ENCODE measurements at places on chromosomes 6 and 20. TPM values are rescaled to one million over a fixed set of nuclear protein-coding genes. Genes with fewer than 3 reads are reported as not detected.

DNA sequence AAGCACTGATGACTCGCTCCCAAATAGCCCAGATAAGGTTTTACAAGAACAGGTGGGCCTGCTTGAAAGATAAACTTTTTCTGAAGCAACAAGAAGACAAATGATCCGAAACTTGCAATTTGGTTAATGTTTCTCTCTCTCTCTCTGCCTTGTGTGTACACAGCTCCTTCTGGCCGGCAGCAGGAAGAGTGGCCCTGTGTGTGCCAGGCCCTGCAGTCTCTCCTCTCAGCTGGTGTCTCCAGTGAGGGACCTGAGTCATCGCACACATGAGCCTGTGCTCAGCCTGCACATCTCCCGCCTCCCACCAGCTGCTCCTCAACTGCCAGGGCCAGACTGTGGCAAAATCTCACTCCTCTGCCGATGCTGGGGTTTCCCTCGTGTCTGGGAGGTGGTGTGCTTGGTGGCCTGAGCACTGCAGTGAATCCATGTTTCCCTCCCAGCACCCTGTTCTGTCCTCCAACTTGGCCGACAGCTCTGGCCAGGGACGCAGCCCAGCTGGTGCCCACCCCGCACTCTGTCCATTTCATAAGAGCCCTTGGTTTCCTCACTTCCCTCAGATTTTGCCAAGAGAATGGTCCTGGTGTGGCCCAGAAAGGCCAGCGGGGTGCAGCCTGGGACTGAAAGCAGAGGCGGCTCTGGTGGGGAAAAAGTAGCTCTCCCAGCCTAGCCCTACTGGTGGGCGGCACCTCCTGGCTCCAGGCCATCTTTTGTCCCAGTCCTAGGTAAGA lies 49.4 kb downstream of the ERMARD start:
- no peak overlapping the region for H3K27ac ChIP-seq
- H3K4me1 ChIP-seq: peaks cover 10% of the 10 kb centered on the region
- peaks cover 23% of the 10 kb centered on the region for H3K27me3 ChIP-seq
- no peak overlapping the region for H3K4me3 ChIP-seq
- H3K36me3 ChIP-seq: no peaks in the 10 kb centered on the region

DNA sequence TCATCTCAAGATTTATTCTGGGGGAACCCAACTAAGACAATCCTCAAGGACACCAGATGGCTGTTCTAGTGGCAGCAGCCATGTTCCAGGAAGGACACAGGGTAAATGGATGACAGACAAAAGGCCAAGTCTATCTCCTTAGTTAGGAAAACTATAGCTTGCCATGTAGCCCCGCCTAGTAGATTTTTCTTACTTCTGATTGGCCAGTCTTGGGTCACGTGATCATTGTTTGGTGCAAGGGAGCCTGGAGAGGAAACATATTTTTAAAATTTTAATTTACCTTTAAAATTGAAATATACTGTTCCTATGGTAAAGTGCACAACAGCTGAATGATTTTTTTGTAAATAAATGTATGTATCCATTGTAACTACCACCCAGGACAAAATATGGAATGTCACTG lies 4.4 kb upstream of the KCNS1 start:
- no peak for DNase-seq
- no peaks in the 10 kb centered on the region for H3K36me3 ChIP-seq
- H3K27me3 ChIP-seq: peaks cover 22% of the 10 kb centered on the region
- H3K4me3 ChIP-seq: no peak overlapping the region
- no peak overlapping the region for H3K27ac ChIP-seq
- peaks cover 6% of the 10 kb centered on the region for H3K4me1 ChIP-seq

The SOX12 gene
- 59.1 TPM for total RNA-seq

DNA sequence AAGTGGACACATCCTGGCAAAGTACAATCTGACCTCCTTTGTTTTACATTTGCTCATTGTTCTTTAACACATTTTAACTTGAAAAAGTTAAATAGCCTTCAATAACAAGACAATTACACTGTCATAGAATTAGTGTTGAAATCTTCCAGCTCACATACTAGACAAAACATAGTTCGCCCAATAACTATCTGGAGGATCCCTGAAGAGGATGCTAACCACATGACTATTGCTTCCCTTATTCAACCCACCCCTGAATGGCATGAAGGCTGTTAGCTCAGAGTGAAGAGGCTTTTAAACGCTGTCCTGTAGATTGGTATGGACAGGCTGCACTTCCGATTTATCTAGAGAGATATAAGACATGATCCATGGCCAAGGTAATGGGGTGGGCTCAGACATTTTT lies 15.0 kb upstream of the DSE start:
- H3K36me3 ChIP-seq: no peaks in the 10 kb centered on the region
- H3K4me1 ChIP-seq: peaks cover 18% of the 10 kb centered on the region
- no peak overlapping the region for H3K4me3 ChIP-seq
- no peak overlapping the region for H3K27ac ChIP-seq
- no peaks in the 10 kb centered on the region for H3K27me3 ChIP-seq

DNA sequence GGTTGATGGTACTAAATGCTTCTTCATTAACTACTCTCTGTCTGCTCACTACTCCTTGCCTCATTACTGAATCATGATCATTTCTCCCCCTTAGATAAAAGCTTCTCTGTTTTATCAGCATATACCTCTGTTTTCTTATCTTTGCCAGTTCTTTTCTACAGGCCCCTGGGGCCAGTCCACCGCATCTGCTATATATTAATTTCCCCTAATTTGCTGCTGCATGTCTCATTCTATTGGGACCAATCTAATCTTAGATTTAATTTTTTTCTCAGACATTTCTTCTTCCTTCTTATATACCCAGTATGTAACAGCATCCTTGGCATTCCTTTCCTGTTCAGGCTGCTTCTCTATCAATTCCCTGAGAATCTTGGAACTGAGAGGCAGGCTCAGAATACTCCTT lies 51.2 kb downstream of the GRIK2 start:
- H3K27ac ChIP-seq: no peak overlapping the region
- H3K36me3 ChIP-seq: no peaks in the 10 kb centered on the region
- H3K27me3 ChIP-seq: no peaks in the 10 kb centered on the region
- peaks cover 30% of the 10 kb centered on the region for H3K4me1 ChIP-seq

The TEAD3 gene
- 33.9 TPM for total RNA-seq

DNA sequence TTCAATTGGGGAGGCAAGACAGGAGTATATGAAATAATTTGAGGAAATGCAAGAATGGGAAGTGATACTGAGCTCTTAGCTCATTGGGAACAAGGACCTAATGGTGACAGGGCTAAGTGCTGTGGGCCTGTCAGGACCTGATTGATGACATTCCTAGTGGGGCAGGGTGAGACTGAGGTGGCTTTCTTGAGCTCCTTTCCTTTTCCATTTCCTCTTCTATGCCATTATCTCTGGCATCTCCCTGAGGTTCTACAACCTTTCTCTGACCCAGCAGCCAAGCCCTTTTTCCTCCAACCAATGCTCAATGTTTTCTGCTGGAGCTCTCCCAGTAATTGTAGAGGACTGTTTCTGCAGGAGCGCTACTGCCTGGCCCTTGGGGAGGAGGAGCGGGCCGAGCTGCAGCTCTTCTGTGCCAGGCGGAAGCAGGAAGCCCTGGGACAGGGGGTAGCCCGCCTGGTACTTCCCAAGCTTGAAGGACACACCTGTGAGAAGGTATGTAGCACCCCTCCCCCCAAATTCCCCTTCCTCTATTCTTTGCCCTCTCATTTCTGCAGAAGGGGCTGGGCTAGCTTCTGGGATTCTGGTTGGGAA lies 2.8 kb upstream of the TOMM6 start:
- peaks cover 54% of the 10 kb centered on the region for H3K27me3 ChIP-seq
- peaks cover 9% of the 10 kb centered on the region for H3K36me3 ChIP-seq
- DNase-seq: no peak
- H3K27ac ChIP-seq: no peak overlapping the region
- peaks cover 32% of the 10 kb centered on the region for H3K4me1 ChIP-seq
- H3K4me3 ChIP-seq: peak overlapping the region; percentile 24

The ADGRG6 gene
- total RNA-seq: 5.3 TPM

- peaks cover 6% of the 10 kb centered on the region for H3K27me3 ChIP-seq
- no peak overlapping the region for H3K4me3 ChIP-seq
- peaks cover 48% of the 10 kb centered on the region for H3K4me1 ChIP-seq
- DNase-seq: no peak
- no peaks in the 10 kb centered on the region for H3K36me3 ChIP-seq
Observed at GRCh38 chr6:157769776-157770426, 53.1 kb upstream of the SNX9 start.

The CD109 gene
- total RNA-seq: 4.0 TPM

DNA sequence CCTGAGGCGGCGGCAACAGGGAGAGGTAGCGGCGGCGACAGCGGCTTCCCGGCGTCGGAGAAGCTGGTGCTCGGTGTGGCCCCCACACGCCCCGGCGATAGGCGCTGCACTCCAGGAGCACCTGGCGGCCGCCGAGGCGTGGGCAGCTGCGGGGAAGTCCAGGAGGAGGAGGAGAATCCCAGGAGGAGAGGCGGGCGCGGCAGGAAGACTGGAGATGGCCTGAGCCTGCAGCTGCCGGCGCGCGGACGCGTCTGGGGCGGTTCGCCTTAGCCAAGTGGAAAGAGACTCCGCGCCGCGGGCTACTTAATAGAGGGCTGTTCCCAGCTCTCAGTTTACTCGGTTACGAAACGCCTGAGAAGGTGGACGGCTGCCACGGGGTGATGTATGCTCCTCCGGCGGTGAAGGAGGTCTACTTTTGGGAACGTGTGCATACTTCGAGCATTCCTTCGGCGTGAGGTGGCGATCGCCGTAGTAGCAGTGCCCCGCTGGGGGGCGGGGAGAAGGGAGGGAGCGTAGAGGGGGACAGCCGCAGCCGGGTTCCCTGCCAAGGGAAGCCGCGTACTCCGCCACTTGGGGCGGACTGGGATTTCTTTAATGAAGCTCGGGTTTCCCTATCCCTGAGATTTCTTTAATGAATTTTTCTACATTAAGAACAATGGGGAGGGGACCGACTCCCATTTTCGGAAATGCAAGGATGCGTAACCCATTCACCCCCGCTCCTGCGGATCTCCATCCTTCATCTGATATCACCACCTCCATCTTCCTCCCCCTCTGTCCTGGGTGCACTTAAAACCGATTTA lies at the start of gene COL12A1:
Gene COL12A1, minus strand, starts transcription at position 278 of the 800 bp plus-strand sequence. CDS start 3,261 bp downstream, outside the sequence.
- H3K36me3 ChIP-seq: no peaks in the 10 kb centered on the region
- DNase-seq: peak; percentile 74
- H3K27ac ChIP-seq: no peak within 1 kb of the TSS
- H3K4me1 ChIP-seq: peaks cover 65% of the 10 kb centered on the region

- no peaks in the 10 kb centered on the region for H3K36me3 ChIP-seq
- H3K27me3 ChIP-seq: no peaks in the 10 kb centered on the region
- no peak overlapping the region for H3K4me3 ChIP-seq
- peaks cover 65% of the 10 kb centered on the region for H3K4me1 ChIP-seq
Observed at GRCh38 chr6:143966312-143966711, 41.7 kb downstream of the PLAGL1 start.

The FAM135A gene
- 31.7 TPM for total RNA-seq

- no peak overlapping the region for H3K4me3 ChIP-seq
- H3K27ac ChIP-seq: peak overlapping the region; percentile 64
- no peaks in the 10 kb centered on the region for H3K27me3 ChIP-seq
- H3K4me1 ChIP-seq: peaks cover 34% of the 10 kb centered on the region
- peaks cover 16% of the 10 kb centered on the region for H3K36me3 ChIP-seq
Observed at GRCh38 chr6:15962449-15962764, 166.5 kb upstream of the MYLIP start.

The ZSCAN16 gene
- 7.1 TPM for total RNA-seq

DNA sequence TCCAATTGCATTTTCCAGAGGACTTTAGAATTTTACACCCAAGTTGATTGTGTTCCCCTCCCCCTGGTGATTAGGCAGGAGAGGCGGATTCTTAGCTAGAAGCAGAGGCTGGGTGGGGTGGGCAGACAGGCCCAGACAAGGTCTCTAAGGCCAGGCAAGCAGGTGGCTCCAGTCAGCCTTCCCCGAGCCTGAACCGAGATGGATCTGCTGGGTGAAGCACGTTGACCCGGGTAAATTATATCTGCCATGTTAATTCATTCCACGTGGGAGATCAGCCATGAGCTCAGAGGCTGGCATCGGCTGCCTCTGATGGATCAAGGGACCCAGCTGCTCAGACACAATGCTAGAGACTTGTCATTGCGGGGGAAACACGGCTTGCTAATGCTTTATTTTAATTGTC lies 159.5 kb upstream of the MAFB start:
- no peaks in the 10 kb centered on the region for H3K36me3 ChIP-seq
- no peak overlapping the region for H3K4me3 ChIP-seq
- H3K27ac ChIP-seq: no peak overlapping the region
- H3K4me1 ChIP-seq: peaks cover 9% of the 10 kb centered on the region

DNA sequence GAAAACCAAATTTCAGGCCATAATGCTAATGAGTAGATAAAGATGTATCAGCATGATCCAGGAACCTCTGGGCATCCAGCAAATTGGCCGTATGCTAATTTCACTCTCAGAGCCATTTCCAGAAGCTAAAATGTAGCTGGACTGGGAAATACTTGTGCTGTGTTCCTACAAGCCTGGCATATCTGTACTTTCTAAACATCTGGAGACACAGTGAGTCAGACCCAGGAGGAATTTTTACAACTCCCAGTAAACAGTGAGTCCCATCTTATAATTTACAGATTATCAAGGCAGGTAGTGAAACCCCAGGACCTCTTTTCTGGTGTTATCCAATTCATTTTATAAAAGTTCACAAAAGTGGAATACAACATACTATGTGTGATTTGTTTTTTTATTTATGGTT lies 683.0 kb upstream of the ADGRB3 start:
- H3K4me1 ChIP-seq: peaks cover 8% of the 10 kb centered on the region
- H3K4me3 ChIP-seq: no peak overlapping the region
- H3K27me3 ChIP-seq: peaks cover 3% of the 10 kb centered on the region
- H3K27ac ChIP-seq: no peak overlapping the region

The ULBP1 gene
- 0.64 TPM for total RNA-seq

GRCh38 chr6:41372832-41373626 lies 37.6 kb downstream of the NCR2 start:
- H3K36me3 ChIP-seq: no peaks in the 10 kb centered on the region
- DNase-seq: peak; percentile 43
- H3K4me1 ChIP-seq: peaks cover 53% of the 10 kb centered on the region
- peaks cover 98% of the 10 kb centered on the region for H3K27me3 ChIP-seq

- H3K36me3 ChIP-seq: peaks cover 6% of the 10 kb centered on the region
- H3K27me3 ChIP-seq: peaks cover 96% of the 10 kb centered on the region
- no peak for DNase-seq
- no peak overlapping the region for H3K27ac ChIP-seq
- peak overlapping the region; percentile 82 for H3K4me3 ChIP-seq
Observed at GRCh38 chr20:40688129-40689099, 622 bp downstream of the MAFB start.

DNA sequence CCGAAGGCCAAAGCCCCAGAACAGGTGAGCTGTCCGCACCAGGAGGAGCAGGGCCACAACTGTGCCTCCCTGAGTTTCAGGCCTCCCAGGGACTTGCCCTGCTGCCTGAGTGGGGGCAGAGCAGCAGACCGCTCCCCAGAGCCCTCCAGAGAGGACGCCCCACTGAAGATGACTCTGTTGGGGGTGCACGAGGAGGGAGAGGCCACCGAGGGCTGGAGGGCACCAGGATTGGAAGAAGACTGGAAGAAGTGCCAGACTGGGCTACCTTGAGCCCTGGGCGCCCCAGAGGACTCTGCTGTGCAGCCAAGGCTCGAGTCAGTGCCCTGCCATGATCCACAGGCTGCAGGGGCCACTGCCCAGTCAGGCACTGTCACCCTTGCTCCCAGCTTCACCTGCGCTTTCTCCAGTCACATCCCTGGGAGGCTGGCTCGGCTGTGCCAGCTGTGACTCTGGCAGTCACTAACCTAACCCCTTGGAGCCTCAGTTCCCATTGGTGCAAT lies 11.3 kb downstream of the CST7 start:
- no peaks in the 10 kb centered on the region for H3K27me3 ChIP-seq
- no peaks in the 10 kb centered on the region for H3K4me1 ChIP-seq
- H3K4me3 ChIP-seq: no peak overlapping the region
- H3K36me3 ChIP-seq: peaks cover 21% of the 10 kb centered on the region
- DNase-seq: no peak

GRCh38 chr20:50101887-50102286 lies 11.1 kb downstream of the UBE2V1 start:
- peaks cover 49% of the 10 kb centered on the region for H3K4me1 ChIP-seq
- peak overlapping the region; percentile 74 for H3K27ac ChIP-seq
- no peaks in the 10 kb centered on the region for H3K27me3 ChIP-seq
- DNase-seq: no peak
- H3K4me3 ChIP-seq: no peak overlapping the region
- H3K36me3 ChIP-seq: peaks cover 2% of the 10 kb centered on the region

The RHAG gene
- 0.60 TPM for total RNA-seq

The NT5DC1 gene
- 70.1 TPM for total RNA-seq
